Globus pallidus (tissue), 1 donor: ENCODE measurements at places on chromosomes 12 and 14.

DNA sequence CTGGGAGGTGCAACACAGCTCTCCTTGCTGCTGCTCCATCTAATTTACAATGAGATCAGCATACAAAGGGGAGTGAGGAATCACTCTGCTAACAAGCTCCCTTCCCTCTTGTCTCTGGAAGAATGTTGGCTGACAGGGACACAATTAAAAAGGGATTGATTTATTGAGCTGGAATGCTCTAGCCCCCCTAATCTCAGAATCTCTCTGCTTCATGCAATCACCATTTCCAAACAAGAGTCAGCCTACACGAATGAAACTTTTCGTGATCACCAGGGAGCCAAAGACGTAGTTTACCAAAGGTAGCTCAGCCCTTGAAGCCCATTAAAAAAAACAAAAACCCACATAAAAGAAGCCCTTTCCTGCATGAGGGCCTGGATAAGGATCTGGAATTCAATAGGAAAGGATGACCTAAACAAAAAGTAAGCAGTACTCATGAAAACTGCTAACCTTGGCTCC is 223.8 kb downstream of the C12orf75 start:
- DNase-seq: no peak

GRCh38 chr14:35320472-35320871 is 28.3 kb downstream of the PSMA6 start:
- no peak for DNase-seq

DNA sequence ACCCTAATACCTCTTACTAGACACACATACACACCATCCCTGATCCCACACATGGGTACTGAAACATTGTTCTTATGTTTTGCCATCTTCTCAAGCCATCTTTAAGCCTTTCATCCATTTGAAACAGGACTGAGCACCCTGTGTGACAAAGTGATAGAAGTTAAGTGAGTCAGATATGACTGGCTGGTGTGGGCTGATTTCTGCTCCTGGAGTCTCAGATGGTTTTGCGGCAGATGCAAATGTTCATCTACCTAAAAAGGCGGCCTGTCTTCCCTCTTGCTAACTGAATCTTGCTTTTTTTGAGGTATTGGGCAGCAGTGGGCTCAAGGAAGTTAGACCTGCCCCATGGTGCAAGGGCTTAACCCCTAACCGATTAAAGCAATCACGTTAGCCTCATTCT is 30.4 kb upstream of the PKP2 start:
- DNase-seq: no peak

- no peak for DNase-seq
These were observed 241.1 kb upstream of the ABCD2 start for GRCh38 chr12:39860695-39861094.

- no peak for DNase-seq
These were observed 301.4 kb upstream of the NOS1 start for GRCh38 chr12:117662620-117663395.
